Upper lobe of left lung (tissue), 6 donors: ENCODE measurements at places on chromosomes 4 and X. TPM values are rescaled to one million over a fixed set of nuclear protein-coding genes. Genes with fewer than 3 reads are reported as not detected.

DNA sequence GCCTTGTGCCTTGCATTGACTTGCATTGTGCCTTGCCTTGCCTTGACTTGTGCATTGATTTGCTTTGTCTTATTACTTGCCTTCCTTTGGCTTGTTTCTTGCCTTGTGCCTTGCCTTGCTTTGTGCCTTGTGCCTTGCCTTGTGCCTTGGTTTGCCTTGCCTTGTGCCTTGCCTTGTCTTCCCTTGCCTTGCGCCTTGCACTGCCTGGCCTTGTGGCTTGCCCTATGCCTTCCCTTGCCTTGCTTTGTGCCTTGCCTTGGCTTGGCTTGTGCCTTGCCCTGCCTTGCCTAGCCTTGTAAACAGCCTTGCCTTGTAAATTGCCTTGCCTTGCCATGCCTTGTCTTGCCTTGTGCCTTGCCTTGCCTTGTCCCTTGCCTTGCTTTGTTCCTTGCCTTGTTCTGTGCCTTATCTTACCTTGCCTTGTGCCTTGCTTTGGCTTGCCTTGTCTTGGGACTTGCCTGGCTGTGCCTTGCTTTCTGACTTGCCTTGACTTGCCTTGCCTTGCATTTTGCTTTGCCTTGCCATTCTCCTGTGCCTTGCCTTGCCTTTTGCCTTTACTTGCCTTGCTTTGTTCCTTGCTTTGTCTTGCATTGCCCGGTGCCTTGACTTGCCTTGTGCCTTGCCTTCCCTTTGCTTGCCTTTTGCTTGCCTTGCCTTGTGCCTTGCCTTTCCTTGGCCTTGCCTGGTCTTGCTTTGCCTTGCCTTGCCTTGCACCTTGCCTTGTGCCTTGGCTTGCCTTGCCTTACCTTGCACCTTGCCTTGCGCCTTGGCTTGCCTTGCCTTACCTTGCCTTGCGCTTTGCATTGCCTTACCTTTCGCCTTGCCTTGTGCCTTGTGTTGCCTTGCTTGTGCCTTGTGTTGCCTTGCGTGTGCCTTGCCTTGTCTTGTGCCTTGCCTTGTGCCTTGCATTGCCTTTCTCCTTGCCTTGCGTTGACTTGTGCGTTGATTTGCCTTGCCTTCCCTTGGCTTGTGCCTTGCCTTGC is 97.5 kb downstream of the TAB3 start:
- DNase-seq, result no peak

GRCh38 chr4:108359986-108360681 is 191.4 kb upstream of the LEF1 start:
- DNase-seq, result no peak

DNA sequence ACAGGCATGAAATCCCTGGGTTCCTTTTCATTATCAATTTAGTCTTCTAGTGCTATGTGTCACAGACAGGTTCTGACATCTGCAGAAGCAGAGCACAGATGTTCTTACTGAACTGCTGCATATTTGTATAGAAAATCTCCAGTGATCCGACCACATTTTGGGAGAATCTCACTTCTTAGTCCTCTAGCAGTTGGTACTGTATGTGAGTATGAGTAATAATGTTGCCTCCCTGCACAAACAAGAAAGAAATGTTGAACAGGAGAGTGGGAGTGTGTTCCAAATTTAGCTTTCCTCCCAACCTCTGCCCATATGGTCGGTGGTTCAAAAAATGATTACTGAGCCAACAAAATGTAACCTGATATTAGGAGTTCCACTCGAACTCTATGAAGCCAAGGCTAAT is 165.3 kb upstream of the GPC4 start:
- DNase-seq, result no peak

ARAP2 gene
- 39.3 TPM for total RNA-seq

LAMP2 gene
- 28.0 TPM for total RNA-seq

TLR2 gene
- total RNA-seq, result 75.1 TPM

SLC7A11 gene
- total RNA-seq, result 0.77 TPM

UGT2B10 gene
- total RNA-seq, result not detected
